ENCODE measurements at places on chromosomes 1 and 21.

GRCh38 chr1:228438266-228438665 lies 21.6 kb upstream of the TRIM17 start:
- no peak for DNase-seq

DNA sequence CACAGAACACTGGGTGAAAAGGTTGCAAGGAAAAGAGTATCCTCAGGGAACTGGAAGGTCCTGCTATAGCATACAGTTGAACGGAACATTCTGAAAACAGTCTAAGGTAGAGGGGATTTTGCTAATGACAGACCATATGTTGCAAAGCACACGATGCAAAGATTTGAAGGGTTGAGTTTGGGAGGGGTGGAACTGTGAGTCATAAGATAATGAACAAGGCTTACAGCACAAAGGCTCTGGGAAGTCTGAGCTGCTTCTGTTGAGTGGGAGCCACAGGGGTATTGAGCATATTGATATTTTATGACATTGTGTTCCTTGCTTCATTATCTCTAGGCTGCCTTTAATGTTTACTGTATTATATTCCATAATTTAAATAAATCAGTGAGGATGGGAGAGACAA lies 104.9 kb downstream of the PLPPR4 start:
- no peak for DNase-seq

GRCh38 chr1:178609015-178609414 lies 96.1 kb downstream of the TEX35 start:
- no peak for DNase-seq

DNA sequence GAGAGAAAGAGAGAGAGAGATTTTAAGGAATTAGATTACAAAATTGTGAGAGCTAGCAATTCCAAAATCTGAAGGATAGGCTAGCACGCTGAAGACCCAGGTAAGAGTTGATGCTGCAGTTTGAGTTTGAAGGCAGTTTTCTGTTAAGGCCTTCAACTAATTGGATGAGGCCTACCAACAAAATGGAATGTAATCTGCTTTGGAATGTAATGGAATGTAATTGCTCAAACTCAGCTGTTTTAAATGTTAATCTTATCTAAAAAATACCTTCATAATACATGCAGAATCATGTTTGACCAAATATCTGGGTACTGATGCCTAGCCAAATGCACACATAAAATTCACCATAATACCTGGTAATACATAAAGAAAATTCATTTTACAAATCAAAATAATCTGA lies 976.1 kb downstream of the LTN1 start:
- DNase-seq, result no peak

DNA sequence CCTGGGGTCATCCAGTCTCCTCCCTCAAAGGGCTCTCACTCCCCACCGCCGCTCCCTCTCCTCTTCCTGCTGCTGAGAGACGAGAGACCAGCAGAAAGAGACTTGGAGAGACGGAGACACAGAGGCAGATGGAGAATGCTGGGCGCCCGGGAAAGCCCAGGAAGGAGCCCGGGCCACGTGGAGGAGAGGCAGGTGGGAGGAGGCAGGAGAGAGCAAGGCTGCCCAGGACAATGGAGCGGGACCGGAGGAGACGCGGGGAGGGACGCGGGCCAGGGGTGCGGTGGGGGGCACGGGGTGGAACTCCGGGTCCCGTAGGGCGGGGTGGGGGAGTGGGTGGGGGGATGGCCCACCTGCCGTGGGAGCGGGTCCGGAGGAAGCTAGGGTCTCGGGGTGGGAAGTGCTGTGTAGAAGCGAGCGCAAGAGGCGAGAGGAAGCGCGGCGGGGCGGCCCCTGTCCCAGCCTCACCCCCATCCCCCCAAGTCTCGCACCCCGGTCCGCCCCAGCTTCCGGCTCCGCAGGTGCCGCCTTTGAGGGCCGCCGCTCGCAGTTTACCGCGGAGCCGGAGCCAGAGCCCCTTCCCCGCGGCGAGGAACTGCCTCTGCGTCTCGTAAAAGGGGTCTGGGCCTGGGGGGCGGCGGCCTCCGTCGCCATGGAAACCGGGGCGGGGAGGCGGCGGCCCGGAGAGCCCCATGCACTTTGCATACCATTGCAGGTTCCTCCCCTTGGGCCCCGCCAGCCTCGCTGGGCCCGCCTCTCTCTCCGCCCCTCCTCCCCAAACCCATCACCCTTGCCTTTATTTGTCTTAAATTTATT lies 11.7 kb upstream of the EPHA2 start:
- peak; percentile 18 for DNase-seq

DNA sequence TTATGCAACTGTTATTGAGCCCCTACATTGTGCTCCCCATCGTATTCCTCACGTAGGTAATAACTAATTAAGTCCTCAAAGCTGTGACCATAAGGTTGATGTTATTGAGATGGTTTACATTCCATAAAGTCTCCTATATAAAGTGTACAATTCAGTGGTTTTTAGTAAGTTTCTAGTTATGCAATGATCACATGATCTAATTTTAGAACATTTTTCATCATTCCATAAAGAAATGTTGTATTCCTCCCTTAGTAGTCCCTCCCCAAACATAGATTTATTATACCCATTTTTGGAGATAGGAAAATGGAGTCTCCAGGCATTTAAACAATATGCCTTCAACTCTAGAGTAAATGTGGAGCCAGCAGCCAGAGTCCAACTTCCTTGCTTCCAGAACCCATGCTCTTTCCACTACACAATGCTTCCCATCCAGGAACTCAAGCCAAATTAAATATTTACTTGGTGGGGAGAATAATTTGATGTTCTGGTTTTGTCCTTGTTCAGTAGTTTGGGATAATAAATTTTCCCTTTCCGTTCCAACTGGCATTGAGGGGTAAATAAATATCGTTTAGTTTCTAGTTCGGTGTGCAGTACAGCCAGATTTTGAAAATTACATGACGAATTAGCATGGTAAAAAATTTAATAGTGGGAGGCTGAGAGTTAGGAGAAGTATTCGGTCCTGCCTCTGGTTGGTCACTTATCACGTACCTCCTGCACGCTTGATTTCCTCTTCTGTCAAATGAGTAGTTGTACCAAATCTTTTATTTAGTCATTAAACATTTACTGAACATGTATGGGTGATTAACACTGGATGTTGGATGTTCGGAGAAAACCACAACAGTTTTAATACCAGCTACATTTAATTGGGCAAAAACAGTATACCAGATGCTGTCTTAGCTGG lies 66.3 kb downstream of the CACHD1 start:
- DNase-seq, result no peak

DNA sequence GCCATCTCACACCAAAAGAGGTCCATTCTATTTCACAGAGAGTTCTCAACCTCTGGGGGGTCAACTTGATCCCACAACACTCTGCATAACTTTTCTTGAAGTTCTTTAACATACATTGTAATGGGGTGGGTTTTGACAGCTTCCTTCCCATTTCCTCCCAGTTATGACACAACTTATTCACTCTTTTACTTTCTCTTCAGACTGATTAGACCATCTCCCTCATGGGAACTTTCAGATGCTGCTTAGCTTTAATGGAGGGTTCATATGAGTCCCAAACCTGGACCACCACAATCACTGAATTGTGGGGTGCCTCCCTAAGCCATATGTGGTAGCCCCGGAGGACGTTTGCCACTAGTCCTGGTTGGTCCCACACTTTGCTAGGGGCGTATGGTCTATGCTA lies 28.3 kb upstream of the KCNJ15 start:
- no peak for DNase-seq

All from stimulated activated CD8-positive, alpha-beta memory T cell treated with anti-CD3 and anti-CD28 coated beads, Interleukin-7, amount 100 ng/mL, for 24 hours (primary cell).